ENCODE measurements at places on chromosomes 16 and 17. TPM values are rescaled to one million over a fixed set of nuclear protein-coding genes. Genes with fewer than 3 reads are reported as not detected.

- no peak for DNase-seq
Observed at GRCh38 chr16:71352963-71353460, 5.5 kb upstream of the CALB2 start.

DNA sequence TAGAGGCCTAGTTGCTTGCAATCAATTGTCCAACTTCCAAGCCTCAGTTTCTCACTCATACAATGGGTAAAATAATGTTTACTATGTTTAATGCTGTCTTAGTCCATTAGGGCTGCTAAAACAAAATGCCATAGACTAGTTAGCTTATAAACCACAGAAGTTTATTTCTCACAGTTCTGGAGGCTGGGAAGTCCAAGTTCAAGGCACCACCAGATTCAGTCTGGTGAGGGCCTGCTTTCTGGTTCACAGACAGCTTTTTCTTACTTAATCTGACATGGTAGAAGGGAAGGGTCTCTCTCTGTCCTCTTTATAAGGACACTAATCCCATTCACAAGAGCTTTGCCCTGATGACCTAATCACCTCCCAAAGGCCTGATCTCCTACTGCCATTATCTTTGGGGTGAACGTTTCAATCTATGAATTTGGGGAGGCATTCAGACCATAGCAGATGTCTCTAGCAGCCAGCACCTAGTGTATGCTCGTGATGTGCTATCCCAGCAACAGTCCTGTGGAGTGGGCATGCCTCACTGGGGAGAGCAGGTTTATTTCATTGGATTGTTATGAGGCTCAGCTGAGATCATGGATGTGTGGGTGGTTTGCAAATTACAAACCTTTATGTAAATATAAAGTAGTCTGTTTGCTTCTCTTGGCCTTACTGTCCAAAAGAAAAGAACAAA lies 25.2 kb downstream of the YPEL2 start:
- DNase-seq = no peak

The PRSS8 gene
- total RNA-seq = not detected

The FADS6 gene
- not detected for total RNA-seq

- no peak for DNase-seq
Observed at GRCh38 chr16:29990883-29991570, 4.4 kb downstream of the HIRIP3 start.

DNA sequence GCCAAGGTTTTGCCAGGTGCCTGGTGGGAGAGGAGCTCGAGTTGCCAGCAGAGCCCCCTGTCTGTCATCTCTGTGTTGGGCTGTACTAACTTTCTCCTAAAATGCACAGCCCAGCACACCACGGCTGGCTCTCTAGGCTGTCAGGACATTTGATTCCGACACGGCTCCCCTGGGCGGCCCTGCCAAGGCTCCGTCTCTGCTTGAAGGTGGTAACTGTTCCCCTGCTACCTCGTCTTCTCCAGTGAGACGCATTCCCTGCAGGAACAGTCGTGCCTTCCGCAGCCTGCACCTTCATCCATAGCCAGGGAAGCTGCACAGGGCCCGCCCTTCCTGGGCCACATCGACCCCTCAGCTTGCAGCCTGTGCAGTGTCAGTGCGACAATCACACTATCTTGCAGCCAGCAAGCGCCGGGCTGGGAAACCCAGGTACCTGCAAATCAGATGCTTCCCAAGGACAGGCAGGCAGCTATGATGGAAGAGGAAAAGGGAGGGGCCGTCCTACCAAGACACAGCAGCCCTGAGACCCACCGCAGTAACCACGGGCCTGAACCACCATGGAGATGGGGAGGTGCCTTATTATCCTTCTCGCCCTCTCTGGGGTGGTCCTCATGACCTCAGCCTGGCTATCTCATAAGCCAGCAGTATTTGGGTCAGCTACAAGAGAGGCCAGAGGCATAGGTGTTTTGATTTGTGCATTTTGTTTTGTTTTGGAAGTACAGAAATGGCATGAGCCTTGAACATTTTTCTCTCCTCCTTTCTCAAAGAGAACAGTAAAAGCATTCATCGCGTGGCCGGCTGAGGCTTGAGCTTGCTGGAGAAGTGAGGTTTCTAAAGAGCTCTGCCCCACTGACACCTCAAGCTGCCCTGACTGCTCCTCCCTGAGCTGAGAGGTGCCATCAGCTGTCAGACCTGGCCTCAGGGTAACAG lies 361.7 kb upstream of the TNRC6C start:
- no peak for DNase-seq

GRCh38 chr16:8299635-8300034 lies 290.7 kb downstream of the TMEM114 start:
- no peak for DNase-seq

All from left ventricle myocardium superior (tissue), 1 donor.